CD4-positive, alpha-beta T cell treated with Interleukin-21 for 1 hour (primary cell): ENCODE measurements at places on chromosomes 16 and 17.

DNA sequence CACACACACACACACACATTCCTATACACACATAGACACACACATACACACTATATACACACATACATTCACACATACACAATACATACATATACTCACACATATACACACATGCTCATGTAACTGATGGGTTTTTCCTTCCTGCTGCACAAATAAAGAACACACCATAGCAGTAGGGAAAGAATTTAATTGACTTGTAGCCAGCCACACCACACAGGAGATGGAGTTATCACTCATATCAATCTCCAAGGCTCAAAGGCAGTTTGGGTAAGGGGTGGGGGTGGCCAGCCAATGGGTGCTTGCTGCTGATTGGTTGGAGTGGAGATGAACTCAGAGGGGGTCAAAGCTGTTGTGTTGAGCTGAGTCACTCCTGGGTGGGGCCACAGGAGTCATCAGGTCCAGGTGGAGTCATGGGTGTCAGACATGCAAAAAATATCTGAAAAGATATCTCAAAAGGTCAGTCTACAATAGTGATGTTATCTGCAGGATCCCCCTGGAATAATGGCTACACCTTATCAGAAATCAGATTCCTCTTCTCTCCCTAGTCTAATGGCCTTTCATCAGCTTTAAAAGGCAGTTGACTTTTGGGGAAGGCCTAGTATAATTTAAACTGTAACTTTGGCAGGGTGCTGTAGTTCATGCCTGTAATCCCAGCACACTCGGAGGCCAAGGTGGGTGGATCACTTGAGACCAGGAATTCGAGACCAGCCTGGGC is 46.1 kb downstream of the WSB1 start:
- no peak for DNase-seq

DNA sequence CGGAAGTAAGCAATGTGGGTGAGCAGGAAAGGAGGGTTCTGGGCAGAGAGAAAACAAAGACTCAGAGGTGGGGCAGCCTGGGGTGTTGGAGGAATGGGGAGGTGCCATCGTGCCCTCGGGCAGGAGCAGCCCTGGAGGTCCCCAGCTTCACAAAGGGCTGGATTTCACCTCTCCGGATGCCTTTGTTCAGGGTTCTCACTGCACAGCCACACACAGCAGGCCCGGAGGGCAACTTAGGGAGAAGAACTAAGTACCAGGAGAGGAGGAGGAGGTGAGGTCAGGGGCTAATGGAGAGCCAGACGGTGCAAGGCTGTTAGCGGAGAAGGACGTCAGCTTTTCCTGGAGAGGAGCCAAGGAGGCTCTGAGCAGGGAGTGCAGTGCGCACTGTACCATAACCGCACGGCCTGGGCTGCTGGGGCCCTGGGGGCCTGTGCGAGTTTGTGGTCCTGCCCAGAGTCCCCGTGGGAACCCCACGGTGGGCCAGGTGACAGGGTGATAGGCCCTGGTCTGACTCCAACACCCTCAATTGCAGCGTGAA is 9.3 kb downstream of the ARRB2 start:
- DNase-seq = no peak

DNA sequence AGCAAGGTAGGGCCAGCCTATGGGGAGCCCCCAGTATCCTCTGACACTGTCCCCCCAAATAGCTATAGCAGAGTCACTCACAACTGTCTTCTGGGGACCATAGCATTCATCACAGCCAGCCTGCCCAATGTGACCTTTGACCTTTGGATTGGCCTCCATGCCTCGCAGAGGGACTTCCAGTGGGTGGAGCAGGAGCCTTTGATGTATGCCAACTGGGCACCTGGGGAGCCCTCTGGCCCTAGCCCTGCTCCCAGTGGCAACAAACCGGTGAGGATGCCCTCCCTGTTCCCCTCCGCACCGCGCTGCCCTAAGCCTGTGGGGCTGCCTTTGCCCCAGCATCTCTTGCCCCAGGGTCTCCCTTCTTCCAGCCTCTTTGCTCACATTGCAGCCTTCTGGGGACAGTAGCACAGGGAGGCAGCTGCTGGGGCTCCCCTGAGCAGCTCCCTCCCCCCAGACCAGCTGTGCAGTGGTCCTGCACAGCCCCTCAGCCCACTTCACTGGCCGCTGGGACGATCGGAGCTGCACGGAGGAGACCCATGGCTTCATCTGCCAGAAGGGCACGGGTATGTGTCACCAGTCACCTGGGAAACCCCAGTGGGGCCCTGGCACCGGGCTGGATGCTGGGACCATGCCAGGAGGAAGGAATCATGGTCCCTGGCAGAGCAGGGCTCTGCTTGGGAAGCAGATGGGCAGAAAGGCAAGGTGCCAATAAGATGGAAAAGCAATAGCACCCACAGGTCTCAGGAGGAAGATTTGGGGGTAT is 61.1 kb downstream of the MRC2 start:
- DNase-seq = no peak

DNA sequence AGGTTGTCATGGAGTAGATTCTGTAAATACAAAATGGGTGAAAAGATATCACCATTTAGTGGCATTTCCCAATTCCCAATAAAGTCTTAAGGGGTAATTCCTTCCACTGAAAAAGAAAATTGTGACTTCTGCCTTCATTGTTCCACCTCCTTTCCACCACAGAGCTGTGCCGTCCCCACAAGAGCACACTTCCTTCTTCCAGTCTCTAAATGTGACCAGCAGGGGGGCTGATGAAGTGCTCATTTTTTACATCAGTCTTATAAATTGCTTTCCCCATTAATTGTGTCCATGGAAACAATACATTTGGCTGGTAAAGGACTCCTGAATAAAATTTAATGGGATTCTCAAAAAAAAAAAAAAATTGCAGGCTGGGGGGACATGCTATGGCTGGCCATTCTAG is 260.8 kb upstream of the PSMD7 start:
- DNase-seq = no peak

DNA sequence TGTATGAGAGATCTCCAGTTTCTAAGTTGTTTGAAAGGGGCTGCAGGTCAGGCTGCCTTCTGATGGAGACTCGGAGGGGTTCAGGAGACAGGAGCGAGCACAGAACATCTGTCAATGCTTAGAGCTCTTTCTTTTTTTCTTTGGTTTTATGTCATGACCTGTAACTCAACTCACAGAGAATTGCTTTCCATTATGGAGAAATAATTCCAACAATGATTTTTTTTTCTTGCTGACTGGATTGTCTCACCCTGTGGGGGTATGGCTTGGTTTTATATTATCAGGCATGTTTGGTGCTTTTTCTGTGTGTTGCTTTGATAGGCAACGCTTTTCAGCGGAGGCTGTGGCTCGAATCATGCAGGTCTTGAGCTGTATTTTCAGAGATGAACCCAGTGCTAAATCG is 10.7 kb upstream of the KCNJ2 start:
- no peak for DNase-seq

- no peak for DNase-seq
Observed at GRCh38 chr16:74219706-74220105, 76.9 kb upstream of the PSMD7 start.

- no peak for DNase-seq
Observed at GRCh38 chr16:50835358-50836060, 93.6 kb downstream of the CYLD start.

- DNase-seq = no peak
Observed at GRCh38 chr16:59604354-59604753, 870.2 kb upstream of the GOT2 start.

GRCh38 chr17:79779084-79779529 is 1.2 kb downstream of the CBX2 start:
- DNase-seq = no peak

GRCh38 chr17:79785900-79786810 is 8.2 kb downstream of the CBX2 start:
- no peak for DNase-seq

DNA sequence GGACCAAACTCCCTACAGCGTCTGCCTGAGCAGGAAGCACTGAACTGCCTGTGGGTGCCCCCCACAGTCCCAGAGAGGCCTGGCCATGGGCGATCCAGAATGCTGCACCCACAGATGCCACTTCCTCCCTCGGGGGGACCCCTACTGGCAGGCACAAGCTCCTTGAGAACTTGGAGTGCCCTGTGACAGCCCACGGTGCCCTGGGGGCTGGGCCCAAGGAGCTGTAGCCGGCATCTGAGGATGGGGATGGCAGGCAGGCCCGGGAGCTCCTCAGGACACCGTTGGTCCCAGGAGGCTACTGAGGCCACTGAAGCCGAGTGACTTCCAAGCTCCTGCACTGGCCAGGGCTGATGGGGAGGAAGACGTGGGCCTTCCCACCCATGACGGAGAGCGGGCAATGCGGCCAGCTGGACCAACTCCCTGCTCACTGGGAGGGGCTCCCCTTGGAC is 15.1 kb upstream of the RASD1 start:
- DNase-seq = no peak

- no peak for DNase-seq
Observed at GRCh38 chr17:80539022-80539641, 5.5 kb upstream of the RPTOR start.

GRCh38 chr17:43713494-43714162 is 45.0 kb downstream of the SOST start:
- DNase-seq = no peak

- no peak for DNase-seq
Observed at GRCh38 chr17:77720946-77721845, 237.3 kb upstream of the TNRC6C start.

DNA sequence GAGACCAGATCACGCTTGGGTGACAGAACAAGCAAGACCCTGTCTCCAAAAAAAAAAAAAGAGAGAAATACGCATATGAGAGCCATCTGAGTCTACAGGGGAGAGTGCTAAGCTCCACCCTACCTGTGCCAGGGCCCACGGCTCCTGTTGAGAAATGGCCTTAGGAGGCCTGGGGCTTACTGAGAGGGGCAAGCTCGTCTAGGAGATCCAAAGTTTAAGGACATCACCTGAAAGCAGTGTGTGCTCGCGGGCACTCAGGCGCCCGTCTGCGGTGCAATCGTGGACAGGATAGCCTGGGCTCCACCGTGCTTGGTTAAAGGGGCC is 14.5 kb upstream of the BAIAP2 start:
- no peak for DNase-seq

GRCh38 chr17:48570325-48571023 is 7.7 kb downstream of the HOXB4 start:
- DNase-seq = no peak

GRCh38 chr16:31678649-31679325 is 151.1 kb downstream of the AHSP start:
- no peak for DNase-seq

GRCh38 chr16:67378642-67379041 is 14.7 kb downstream of the TPPP3 start:
- no peak for DNase-seq

GRCh38 chr16:85180827-85181738 is 68.8 kb upstream of the CIBAR2 start:
- DNase-seq = no peak

DNA sequence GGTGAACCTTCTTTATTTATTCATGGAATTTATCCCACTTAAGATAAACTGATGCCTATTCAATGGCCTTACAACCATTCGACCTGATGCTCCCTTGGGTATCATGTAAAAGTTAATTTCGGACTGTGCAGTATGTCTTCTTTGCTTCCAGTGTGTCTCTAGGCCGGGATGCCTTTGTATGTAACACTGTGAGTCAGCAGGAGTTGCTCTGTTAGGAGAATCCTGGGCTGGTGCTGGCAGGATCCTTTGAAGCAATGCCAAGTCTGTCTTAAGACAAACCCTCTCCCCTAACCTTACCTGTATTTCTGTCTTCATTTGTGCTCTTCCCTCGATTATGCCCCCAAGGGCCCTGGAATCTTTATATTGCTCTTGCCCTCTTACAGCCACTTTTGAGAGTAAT is 37.9 kb upstream of the ABCA8 start:
- DNase-seq = no peak

DNA sequence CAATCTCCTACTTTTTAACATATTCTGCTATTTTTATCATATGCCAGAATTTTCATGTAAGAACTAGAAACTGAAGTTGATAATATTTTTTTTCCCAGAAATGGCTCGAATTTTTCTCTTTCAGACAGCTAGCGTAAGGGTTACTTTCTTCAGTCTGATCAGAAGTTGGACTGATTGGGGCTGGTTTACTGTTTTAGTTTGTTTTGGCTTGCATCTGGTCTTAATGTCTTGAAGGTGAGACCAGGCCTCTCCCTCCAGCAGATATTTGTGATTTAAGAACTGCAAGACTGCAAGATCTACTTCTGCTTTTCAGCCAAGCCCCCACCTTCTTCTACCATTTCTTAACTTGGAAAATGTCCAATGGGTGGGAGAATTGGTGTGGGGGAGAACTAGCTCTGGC is 266.4 kb downstream of the HAPSTR1 start:
- DNase-seq = no peak

DNA sequence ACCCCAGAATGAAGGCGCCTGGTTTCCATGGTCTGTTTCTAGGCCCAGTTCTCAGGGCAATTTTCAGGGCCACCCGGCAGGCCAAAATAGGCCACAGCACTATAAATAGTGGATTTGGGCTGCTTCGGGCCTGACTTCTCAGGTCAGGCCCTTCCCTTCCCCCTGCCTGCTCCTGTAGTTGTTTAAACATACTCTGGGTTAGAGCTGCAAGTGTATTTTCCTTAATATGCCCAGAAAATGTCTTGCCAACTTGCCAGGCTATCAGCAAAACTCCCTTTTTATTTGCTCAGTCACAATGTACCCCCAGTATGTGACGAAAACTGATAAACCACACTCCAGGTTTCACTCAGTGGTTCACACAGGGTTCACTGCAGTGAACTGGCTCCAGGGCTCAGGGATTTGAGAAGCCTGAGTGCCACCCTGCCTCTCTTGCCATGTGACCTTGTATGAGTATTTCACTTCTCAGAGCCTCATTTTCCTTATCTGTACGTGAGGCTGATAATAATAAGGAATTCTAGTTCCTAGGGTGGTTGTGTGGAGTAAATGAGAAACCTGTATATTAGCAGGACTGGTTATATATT is 76.5 kb downstream of the GPRC5B start:
- no peak for DNase-seq

GRCh38 chr17:28700278-28700677 is 11.4 kb downstream of the PROCA1 start:
- no peak for DNase-seq

- DNase-seq = no peak
Observed at GRCh38 chr17:16962804-16963203, 9.1 kb downstream of the TNFRSF13B start.

GRCh38 chr16:49459953-49460735 is 86.5 kb downstream of the C16orf78 start:
- DNase-seq = no peak

DNA sequence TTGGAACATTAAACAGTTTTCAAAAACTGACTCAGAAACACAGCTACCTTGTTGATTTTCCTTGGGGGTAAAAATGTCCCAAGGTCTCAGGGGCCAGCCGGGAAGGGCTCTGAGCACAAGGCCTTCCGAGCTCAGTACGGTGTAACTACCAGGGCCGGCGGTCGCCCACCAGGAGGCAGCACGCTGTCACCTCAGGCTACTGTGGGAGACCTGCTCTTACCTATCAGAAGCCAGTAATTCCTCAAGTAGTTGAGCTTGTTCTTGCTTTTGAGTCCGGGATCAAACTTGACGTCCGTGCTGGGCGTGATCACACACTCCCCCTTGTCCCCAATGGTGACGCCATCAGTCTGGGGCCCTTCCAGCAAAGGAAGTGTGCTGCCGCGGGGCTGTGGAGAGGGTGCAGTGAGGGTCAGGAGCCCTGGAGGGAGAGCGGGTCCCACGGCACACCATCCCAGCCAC is 43.4 kb upstream of the ICAM2 start:
- peak; percentile 56 for DNase-seq
